AG04450 (cell line): ENCODE measurements at places on chromosomes 3 and 15.

- peak; percentile 69 for DNase-seq
Measured at GRCh38 chr15:100889385-100890050, 9.9 kb downstream of the ALDH1A3 start.

- no peak for DNase-seq
Measured at GRCh38 chr3:2940062-2940461, 170.1 kb downstream of the IL5RA start.

GRCh38 chr3:138717348-138717747 is 108.8 kb downstream of the FAIM start:
- no peak for DNase-seq

GRCh38 chr3:13501958-13502790 is 22.1 kb downstream of the HDAC11 start:
- no peak for DNase-seq

- DNase-seq, result peak; percentile 37
Measured at GRCh38 chr15:85044251-85044853, 62.7 kb downstream of the PDE8A start.

DNA sequence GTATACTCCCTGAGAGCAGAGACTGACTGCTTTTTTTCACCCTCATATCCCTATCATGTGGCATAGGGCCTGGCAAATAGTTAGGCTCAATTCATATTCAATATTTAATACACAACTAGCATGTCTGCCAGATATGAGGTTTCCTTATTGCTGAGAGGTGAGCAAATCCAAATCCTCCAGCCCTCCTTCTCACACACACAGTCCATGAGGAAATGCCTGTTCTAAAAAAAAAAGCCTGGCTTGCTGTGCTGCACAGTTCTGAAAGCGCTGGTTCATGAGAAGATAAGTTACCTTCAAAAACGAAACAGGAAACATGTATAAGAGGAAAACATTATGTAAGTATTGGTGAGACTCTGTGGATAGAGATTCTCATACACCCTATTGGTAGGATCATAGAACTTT is 15.5 kb upstream of the ACAP2 start:
- no peak for DNase-seq

DNA sequence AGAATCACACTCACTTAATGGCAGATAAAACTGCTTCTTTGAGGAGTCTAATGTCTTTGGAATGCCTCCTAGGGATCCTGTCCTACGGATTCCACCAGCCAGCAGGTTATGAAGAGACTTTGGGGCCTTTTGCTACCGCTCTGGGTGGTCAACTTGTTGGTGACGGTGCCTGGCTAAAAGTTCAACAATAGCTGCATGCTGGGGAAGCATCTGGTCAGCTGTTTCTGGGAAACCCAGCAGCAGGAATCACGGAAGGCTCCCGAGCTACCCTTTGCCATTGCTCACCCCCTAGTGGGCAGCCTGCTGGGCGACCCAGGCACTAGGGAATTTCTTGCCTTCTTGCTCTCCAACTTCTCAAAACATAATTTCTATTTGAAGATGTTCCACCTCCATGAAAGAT is 263.3 kb downstream of the NEK10 start:
- DNase-seq, result no peak

DNA sequence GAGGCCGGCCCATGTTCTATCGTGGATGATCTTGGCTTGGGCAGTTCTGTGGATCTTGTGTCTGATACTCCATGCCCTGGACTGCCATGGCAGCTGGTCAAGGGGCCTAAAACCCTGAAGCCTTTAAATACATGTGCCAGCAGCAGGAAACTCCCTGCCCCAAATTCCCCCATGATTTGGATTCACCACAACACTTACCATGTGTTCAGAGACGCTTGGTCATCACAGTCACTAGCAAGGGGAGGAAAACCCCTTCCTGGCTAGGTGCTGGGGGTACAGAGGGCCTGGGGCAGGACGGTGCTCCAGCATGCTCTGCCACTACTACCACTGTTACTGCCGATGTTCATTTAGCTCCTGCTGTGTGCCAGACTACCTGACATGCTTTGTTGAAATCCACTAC is 94.4 kb downstream of the DNAJB8 start:
- no peak for DNase-seq

DNA sequence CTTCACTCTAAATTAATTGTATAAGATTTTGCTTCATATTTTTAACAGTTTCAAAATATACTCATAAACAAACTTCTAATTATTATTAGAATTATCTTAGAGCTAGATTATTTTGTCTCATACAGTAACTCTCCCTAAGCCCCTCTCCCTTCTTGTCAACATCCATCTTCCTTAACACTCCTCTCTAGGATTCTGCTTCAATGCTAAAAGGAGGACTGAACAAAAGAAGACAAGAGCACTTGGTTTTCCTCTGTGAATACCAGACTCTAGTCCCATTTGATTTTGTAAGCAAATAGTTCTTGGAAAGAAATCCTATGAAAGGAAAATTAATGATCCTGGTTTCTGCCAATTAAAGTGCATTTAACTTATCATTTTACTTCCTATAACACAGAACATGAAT is 91.8 kb downstream of the KCNMB2 start:
- no peak for DNase-seq

GRCh38 chr3:52262447-52262846 is 16.0 kb downstream of the WDR82 start:
- no peak for DNase-seq

GRCh38 chr3:55294557-55294956 is 192.5 kb downstream of the WNT5A start:
- no peak for DNase-seq

- no peak for DNase-seq
Measured at GRCh38 chr3:87488765-87489164, 212.4 kb upstream of the POU1F1 start.

- no peak for DNase-seq
Measured at GRCh38 chr3:133487920-133488540, 85.5 kb upstream of the CDV3 start.

- no peak for DNase-seq
Measured at GRCh38 chr3:104526901-104527401, 839.8 kb upstream of the ALCAM start.

DNA sequence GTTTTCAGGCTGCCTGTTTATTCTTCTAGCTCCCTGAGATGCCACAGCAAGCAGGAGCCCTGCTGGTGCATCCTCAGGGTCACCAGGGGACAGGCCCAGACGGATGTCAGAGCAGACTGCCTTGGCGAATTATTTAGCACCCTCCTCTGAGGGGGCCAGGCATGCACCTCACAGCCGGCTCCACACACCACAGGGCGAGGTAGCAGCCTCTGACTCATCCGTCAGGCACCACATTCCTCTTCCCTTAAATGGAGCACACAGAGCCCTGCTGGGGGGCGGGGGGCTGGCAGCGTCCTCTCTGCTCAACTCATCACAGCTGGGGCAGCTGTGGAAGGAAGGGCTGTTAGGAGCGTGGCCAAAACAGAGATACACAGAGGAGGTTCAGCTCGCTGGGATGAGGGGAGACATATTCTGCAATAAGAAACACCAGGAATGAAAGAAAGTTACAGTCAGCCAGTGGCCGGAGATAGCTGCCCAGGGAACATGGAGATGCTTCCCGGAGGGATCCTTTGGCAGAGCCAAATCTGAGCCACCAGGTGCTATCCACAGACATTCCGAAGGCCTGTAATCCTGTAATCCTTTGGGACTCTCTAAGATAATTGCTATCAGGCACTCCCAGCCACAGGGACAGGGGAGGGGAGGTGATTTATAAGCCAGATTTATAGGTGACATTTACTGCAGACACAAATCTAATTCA is 13.9 kb upstream of the PRICKLE2 start:
- DNase-seq, result peak; percentile 95

DNA sequence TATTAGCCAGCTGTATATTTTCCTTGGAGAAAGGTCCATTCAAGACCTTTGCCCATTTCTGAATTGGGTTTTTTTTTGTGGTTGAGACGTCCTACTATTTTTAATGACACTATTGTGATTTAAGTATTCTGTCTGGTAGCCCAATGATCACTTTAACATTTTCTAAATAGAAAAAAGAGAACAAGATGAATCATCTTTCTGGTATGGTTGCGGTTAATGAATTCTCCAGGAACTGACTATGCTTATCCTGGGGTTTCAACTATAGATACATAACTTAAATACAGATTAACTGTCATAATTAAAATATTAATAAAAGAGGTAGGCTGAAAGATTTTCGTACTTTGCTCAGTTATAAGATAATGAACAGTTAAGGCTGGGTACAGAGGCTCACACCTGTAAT is 51.9 kb downstream of the PBRM1 start:
- no peak for DNase-seq

DNA sequence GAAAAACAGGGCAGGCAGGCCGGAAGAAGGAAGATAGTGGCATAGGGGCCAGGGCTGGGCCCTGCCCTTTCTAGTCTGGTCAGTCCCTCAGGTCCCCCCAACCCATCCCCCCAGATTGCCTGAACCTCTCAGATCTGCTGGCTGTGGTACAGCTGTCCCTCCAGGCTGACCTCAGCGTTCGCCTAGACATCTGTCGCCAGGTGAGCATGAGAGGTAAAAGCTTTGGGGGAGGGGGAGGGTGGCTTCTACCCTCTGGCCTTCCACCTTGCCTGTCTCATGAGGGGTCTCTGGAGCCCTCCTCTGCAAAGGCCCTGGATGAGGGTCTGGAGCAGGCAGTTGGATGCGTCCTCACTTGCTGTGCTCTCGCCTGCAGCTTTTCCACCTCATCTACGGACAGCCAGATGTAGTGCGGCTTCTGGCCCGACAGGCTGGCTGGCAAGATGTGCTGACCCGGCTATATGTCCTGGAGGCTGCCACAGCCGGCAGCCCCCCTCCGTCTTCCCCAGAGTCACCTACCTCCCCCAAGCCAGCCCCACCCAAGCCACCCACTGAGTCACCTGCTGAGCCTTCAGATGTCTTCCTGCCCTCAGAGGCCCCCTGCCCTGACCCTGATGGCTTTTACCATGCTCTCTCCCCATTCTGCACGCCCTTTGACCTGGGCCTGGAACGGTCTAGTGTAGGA is 20.2 kb downstream of the NBEAL2 start:
- DNase-seq, result no peak

DNA sequence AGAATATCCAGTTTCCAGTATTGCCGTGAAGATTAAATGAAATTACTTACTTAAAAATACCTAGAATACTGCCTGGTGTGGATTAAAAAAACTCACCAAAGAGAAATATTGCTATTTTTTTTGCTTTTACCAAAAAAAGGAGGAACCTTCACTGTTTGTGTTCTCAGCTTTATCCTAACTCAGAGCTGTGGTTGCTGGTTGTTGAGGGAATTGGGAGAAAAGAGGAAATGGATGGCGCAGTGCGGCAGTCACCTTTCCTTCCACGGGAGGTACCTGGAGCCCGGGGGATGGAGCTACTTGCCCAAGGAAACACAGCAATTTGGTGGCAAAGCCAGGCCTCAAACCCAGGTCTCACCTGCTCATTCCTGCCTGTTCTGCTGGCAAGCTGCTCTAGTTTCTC is 270.3 kb downstream of the RPLP1 start:
- DNase-seq, result no peak

DNA sequence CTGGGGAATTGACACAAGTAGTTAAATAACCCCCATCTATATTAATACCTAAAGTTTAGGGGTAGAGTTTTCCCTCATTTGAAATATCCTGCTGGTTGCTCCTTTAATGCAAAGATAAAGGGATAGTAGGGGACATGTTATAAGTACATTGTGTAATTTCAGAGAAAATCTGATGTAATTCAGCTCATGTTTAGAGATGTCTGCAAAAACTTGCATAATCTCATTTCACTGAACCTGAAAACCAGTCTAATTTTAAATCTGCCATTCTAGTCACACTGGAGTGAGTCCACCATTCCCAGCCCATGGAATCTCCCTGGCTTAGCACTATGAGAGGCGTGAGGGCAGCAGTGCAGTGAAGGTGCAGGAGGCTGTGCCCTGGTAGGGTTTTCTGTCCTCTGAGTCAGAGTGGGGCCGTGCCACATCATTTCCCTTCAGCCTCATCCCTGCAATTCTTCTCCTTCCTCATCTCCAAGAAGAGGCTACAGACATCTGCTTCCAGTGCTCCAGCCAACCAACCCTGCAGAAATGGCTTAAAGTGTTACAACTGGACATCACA is 246.3 kb upstream of the UMPS start:
- DNase-seq, result no peak

DNA sequence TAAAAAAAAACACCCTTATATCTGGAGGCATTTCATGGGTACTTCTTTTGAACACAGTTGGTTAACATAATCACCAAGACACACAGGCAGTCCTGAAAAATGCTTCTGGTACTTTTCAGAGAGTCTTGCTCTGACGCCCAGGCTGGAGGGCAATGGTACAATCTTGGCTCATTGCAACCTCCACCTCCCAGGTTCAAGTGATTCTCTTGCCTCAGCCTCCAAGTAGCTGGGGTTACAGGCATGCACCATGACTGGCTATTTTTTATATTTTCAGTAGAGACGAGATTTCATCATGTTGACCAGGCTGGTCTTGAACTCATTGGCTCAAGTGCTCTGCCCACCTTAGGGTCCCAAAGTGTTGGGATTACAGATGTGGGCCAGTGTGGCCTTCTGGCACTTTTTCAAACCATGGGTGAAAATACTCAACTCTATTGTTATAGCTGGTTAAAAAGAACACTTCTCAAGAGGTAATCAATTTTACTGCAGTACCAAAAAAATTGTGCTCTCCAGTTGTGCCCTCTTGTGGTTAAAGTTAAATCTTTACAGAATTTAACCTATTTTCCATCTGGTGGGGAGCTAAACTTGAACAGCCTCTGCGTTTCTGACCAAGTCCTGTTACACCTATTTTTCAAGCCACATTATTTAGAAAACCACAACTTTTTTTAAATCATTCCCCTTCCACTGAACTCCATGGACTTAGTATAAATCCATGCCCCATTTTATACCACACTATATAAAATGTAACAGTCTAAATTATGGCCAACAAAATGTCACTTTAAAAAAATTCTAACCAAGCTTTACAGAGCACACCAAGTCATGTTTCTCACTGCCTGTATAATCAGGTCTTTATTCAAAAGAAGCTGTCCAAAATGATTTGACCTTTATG is 1.2 kb upstream of the SNAPC5 start:
- DNase-seq, result no peak

DNA sequence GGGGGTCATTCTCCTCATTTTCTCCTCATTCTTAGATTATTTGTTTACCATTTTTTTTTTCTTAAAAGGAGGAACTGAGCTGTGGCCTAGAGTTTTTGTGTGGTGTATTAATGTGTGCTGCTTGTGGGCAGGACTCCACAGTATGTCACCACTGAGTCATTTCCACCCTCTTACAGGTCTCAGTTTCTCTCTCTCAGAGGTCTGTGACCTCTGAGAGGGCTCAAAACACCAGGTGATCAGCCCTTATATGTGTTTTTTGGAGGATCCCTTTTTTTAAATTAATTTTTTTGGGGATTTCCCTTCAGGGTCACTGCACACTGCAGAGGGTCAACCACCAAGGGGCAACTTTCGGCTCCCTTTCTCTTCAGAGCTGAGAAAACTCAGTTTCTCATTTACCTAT is 166.4 kb downstream of the SUCNR1 start:
- no peak for DNase-seq

DNA sequence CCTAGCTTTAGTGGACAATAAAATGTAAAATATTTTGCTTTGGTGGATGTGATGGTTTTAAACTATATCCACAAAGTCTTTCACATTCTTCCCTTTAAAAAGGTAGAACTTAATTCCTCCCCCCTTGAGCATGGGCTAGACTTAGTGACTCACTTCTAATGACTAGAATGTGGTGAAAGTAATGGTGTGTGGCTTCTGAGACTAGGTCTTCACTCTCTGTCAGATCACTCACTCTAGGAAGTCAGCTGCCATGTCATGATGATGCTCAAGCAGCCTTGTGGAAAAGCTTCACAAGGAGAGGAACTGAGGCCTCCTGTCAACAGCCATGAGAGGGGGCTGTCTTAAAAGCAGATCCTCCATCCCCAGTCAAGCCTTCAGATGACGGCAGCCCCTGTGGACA is 4.2 kb downstream of the LRRC2 start:
- DNase-seq, result no peak
